Activated CD8-positive, alpha-beta T cell treated with anti-CD3 and anti-CD28 coated beads, Interleukin-2, amount 10 ng/mL, durations not matched to agents 7 days and 5 days (primary cell): ENCODE measurements at places on chromosomes 2 and 18. TPM values are rescaled to one million over a fixed set of nuclear protein-coding genes. Genes with fewer than 3 reads are reported as not detected.

GRCh38 chr2:173831312-173832229, 133.6 kb downstream of the SP3 start:
- DNase-seq, result no peak

GRCh38 chr2:19722531-19722971, 179.2 kb downstream of the TTC32 start:
- DNase-seq, result no peak

GRCh38 chr2:236887531-236887930, 198.2 kb upstream of the COPS8 start:
- no peak for DNase-seq

DNA sequence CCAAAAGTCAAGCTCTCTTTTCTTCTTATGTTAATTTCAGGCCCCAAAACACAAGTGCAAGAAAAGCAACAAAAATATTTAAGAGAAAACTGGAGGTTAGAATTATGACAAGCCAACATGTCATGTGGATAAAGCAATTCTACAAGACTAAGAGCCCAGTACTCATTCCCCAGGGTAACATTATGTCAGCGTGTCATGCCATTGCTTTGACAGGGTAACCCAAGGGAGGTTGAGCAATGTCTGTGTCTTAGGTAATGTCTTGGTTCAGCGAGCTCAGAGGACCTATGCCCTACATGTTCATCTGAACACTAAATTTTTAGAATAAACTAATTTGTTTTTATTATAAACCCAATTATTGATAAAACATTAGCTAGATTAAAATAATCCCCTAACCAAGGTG, 173.2 kb upstream of the ZNF804A start:
- DNase-seq, result no peak

DNA sequence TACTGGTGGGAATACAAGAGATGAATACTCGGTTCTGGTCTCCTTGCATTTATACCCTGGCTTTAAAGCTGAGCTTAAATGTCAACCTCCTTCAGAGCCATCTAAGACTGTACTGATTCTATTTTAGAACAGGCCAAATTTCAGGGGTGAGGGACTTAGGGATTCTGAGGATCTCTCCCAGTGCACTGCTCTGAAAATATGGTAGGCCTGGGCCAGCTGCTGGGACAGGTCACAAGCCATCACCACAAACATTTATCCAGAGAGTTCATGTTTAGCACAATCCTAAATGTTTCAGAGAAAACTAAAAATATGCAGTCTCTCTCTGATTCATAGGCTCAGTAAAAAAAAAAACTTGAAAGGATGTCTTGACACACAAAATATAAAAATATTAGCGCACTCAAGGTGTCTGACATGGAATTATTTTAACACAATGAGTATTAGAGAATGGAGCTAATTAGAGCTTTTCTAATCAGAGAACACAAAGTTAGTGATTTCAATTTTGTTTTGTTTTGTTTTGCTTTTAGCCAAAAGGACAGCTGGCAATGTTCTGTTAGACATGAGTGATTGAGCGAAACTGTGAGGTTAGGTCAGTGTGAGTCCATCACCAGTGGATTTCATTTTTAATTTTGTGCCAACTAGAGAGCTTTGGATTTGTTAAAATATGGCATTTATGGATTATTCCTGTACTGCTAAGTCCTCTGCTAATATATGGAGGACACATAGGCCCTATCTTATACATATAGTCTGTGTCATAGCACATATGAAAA, 38.8 kb downstream of the MFSD6 start:
- DNase-seq, result no peak

The PDE11A gene
- total RNA-seq, result not detected

The ECEL1 gene
- total RNA-seq, result not detected

- no peak for DNase-seq
Observed at GRCh38 chr2:172606285-172606684, 50.4 kb downstream of the PDK1 start.

DNA sequence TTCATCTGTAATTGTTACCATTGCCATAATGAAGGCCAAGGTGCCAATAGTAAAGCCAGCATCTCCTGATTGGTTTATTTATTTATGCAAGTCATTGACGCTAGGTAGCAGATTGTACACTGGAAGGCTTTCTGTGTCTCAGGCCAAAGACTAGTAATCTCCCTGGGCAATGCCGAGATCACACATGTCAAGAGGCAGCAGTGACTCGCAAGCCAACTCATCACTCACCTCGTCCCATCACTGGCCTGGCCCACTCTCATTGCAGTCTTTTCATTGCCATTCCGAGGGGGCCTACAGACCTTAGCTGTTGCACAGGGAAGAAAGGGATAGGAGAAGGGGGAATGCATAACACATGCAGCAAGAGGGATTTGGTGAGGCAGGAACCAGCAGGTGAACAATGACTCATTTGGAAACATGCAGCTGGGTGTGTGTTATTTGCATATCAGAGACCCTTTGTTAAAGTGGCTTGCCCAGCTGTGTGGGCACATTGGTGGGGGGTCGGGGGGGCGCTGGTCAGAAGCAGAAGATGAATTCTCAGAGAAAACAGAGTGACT, 448.7 kb upstream of the HNRNPA3 start:
- DNase-seq, result no peak
